ENCODE measurements at places on chromosomes 11 and 22. TPM values are rescaled to one million over a fixed set of nuclear protein-coding genes. Genes with fewer than 3 reads are reported as not detected.

APOBEC3B gene
- 30.9 TPM for total RNA-seq

TRIM49 gene
- not detected for total RNA-seq

SLC16A8 gene
- not detected for total RNA-seq

BATF2 gene
- total RNA-seq = 0.93 TPM

FADD gene
- 73.0 TPM for total RNA-seq

OPCML gene
- not detected for total RNA-seq

DRD4 gene
- total RNA-seq = 0.43 TPM

FXYD6 gene
- 0.38 TPM for total RNA-seq

SPA17 gene
- total RNA-seq = 21.0 TPM

PTPRCAP gene
- 0.30 TPM for total RNA-seq

CASTOR1 gene
- total RNA-seq = 4.1 TPM

MRGPRX4 gene
- total RNA-seq = not detected

FREY1 gene
- total RNA-seq = 0.66 TPM

CCT8L2 gene
- not detected for total RNA-seq

GRAP2 gene
- not detected for total RNA-seq

CCDC157 gene
- 2.9 TPM for total RNA-seq

GGT5 gene
- total RNA-seq = 1.3 TPM

GGT1 gene
- total RNA-seq = 100 TPM

RIC3 gene
- 1.4 TPM for total RNA-seq

C11orf65 gene
- 0.38 TPM for total RNA-seq

MAPK8IP1 gene
- total RNA-seq = 6.0 TPM

BLID gene
- total RNA-seq = not detected

C2CD3 gene
- total RNA-seq = 19.2 TPM

PPFIBP2 gene
- 12.4 TPM for total RNA-seq

NXPE4 gene
- not detected for total RNA-seq

OR2AG1 gene
- not detected for total RNA-seq

CWF19L2 gene
- total RNA-seq = 4.3 TPM

LSP1 gene
- 1.8 TPM for total RNA-seq
